CD4-positive, alpha-beta T cell treated with Interleukin-6 at 100 ng/mL for 8 hours (primary cell): ENCODE measurements at places on chromosomes 4 and X.
A peak's percentile ranks its signal among the peaks of the same experiment; 100 is the strongest.

DNA sequence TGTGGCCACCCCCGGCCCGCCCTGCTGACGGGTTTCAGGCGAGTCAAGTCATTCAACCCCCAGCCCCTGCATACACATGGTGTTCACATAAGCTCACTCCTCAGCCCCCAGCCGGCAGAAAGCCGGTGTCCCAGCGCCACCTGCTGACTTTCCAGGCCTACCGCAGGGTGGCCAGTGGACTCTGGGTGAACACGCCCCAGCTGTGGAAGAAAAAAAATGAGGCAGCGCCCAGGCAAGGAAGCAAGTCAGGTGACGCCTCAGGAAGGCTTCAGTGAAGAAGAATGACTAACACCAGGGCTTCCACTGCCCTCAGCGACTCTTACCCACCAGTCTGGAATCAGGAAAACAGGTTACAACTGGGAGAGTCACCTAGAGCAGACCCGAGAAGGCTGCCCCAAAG, 15.8 kb downstream of the BCAP31 start:
- DNase-seq = peak; percentile 28

GRCh38 chrX:101656817-101657216, 2.8 kb downstream of the ARMCX2 start:
- no peak for DNase-seq

DNA sequence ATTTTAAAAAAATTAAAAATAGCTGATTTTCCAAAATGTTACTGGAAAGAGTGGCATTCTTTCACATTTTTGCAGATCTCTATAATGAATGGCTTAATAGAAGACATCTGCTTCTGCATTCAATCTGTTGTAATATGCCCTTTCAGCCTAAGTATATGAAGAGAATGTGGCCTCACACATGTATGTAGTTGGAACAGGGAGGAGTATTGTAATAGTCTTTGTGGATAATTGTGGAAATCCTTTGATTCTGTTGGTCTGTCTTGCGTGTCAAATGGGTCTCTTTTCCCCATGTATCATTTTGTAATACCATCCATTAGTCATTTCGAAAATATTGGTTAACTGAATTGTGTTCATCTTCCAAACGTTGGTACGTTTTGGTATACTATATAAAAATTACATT, 11.6 kb downstream of the TXLNG start:
- DNase-seq = no peak

DNA sequence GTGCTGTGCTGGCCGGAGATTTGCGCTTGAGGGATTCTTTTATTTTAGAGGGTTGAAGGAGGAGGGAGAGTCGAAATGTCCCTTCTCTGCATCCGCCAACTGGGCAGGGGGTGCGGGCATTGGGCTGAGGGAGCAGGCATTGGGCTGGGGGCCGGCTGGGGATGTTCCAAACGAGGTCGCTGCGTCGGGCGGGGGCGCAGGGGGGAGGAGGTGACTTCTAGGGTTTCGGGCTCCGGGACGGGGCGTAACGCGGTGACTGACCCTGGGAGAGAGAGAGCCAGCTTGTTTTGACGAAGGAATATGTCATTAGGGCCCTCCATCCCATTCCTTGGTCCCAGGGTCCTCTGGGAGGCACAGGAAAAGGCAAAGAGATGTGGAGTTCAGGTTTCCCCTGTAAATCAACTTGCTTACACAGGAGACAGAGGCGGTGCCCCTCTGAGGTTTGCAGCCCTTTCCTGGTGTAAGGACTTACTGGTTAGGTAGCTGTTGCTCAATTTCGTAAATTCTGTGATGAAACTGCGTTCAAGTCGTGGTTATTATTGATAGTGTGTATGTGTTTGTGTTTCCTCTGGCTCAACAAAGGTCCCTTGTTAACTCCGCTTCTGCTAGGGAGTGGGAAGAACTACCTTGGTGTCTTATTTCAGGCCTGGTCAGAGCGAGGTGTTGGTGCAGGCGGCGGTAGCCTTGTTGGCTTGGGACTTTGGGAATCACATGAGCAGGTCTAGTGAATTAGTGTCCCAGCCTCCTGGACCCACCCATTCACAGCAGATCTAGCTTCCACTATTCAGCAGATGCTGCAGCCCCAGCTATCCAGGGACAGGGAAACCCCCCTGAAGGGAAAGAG, 716 bp downstream of the FHIP1A start:
- DNase-seq = no peak

- peak; percentile 27 for DNase-seq
These were observed 82.9 kb upstream of the TAB3 start for GRCh38 chrX:30971774-30972603.

DNA sequence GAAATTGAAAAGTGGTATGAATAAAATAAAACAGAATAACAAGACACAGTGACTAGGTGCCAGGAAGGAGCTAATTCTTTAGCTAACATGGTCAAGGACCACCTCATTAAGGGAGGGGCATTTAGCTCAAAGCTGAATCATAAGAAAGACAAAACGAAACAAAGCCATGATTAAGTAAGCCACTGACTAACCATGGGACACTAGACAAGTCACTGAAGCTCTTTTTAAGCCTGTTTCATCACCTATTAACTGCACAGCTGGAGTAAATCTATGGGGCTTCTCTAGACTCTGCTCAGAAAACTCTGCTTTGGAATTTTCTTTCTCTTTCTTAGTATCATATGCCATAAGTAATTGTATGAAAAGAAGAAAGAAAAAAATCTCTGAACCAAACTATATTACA, 49.8 kb upstream of the C1QTNF7 start:
- no peak for DNase-seq

- no peak for DNase-seq
These were observed 57.0 kb upstream of the PPP2R3B start for GRCh38 chrX:443536-444210.

DNA sequence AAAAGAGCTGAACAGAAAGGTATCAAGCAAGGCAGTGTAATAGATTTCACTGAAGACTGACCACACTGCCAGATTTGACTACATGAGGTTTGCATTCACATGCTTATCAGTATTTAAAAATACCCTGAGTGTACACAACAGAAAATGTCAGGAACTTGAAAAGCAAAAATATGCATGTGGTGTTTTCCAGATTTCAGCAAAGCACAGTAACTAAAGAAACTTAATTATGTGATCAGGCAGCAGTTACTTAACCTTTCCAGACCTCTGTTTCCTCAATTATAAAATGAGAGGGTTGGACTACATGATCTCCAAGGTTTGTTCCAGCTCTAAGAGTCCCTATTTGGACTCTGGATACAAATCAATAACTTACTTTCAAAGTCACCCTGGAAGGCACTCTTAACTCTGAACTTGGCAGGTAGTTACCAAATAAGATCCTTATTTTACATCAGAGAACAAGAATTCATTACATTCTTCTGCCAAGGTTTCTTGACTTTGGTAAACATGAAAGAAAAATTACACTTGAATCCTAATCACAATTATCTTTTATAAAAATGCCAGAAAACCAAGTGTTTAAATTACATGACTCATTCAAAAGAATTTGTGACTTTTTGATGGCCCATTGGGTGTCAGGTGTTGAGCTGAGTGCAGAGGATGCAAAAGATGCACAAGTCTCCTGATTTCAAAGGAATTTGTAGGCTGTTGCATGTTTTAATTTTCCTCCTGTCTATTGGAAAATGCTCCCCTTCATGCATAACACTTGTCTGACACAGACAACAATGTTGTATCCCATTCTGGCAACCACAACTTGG, 241.6 kb downstream of the MGST2 start:
- DNase-seq = no peak

GRCh38 chrX:16208601-16209000, 41.3 kb downstream of the MAGEB17 start:
- DNase-seq = no peak
